Fibroblast of pulmonary artery (primary cell): ENCODE measurements at places on chromosomes 2 and 18.

GRCh38 chr2:19120941-19121750 is 237.3 kb downstream of the OSR1 start:
- DNase-seq = peak; percentile 93

GRCh38 chr2:142545036-142545435 is 332.4 kb upstream of the KYNU start:
- DNase-seq = no peak

- no peak for DNase-seq
Observed at GRCh38 chr2:234099266-234099665, 48.8 kb downstream of the SPP2 start.

DNA sequence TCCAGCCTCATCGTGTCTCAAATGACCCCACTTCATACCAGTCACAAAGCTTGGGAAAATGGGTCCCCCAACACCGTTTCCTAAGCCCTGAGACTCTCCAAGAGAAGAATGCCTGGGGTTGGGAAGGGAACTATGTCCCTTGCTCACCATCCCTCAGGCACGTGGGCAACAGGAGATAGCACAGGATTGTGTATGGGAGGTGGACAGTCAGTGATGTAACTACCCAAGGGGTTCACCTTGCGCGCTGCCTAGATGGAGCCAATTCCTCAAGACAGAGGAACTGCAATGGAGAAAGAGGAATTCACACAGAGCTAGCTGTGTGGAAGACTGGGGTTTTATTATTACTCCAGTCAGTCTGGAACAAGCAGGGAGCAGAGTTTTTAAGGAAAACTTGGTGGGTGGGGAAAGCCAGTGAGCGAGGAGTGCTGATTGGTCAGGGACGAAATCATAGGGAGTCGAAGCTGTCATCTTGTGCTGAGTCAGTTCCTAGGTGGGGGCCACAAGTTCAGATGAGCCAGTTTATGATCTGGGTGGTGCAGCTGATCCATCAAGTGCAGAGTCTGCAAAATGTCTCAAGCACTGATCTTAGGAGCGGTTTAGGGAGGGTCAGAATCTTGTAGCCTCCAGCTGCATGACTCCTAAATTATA is 13.8 kb upstream of the CXCR1 start:
- DNase-seq = no peak

DNA sequence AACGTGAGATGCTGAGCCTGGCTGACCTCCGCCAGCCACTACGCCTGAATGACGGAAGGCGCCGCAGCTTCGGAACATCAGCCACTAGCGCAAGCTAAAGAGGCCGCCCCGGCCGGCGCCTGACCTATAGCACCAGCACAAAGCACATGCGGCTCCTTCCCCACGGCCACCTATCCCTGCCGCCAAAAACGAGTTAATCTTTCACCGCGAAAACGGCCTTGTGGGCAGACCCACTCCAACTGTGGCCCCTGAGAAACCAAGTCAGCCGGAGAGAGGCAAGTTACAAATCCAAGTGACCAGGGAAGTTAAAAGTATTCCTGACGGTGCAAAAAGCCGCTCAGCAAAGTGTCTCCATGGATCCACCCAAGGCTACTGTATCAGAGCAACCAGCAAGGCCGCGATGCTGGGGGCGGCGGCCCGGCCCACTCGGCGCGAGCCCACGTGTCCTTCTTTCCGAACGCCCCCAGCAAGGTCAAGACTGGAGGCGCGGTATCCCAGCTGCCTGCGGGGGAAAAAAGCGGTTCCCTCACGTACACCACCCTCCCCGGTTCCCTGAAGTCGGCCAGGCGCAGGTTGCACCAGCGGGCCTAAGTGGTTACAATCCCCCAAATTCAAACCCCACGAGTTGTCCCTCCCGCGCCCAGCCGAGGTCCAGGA is 575 bp downstream of the HSPD1 start:
- DNase-seq = peak; percentile 51

DNA sequence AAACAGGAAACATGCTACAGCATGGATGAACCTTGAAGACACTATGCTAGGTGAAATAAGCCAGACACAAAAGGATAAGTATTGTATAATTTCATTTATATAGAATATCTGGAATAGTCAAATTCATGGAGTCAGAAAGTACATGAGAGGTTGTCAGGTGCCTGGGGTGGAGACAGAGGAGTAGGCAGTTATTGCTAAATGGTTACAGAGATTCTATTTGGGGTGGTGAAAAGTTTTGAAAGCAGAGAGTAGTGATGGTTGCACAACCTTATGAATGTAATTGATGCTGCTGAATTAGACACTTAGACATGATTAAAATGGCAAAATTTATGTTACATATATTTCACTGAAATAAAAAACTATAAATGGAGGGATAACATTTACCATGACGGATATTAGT is 197.4 kb downstream of the VAPA start:
- DNase-seq = no peak

DNA sequence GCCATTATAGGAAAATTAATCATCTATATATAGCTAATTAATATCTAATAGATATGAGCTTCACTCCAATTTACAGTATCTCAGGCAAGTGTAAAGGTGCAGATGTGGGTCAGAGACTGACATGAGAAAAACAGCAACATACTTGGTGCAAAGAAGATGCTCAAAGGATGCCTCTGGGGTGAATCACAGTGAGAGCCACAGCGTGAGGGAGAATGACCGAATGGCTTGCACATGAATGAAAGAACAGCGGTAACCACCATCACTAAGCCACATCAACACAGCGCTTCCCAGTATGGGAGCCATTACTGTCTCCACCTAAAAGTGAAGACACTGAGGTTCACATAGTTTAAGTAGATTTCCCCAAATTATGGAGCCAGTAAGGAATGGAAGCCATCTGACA is 423.4 kb upstream of the ID2 start:
- no peak for DNase-seq

DNA sequence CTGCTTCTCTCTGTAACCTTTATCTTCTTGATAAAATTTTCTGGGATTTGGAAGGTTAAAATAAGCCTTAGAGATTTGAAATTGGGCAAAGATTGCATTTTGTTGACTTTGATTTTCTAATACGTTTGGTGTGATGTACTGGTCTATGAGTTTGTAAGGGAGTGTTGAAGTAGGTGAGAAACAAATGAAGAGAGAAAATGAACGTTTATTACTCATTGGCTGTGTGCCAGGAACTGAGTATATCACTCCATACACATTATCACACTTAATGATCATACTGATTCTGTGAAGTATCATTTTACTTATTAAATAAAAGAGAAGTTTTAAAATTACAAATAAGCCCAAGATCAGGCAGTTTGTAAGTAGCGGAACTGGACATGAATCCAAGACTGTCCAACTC is 795.1 kb upstream of the ZEB2 start:
- DNase-seq = no peak

DNA sequence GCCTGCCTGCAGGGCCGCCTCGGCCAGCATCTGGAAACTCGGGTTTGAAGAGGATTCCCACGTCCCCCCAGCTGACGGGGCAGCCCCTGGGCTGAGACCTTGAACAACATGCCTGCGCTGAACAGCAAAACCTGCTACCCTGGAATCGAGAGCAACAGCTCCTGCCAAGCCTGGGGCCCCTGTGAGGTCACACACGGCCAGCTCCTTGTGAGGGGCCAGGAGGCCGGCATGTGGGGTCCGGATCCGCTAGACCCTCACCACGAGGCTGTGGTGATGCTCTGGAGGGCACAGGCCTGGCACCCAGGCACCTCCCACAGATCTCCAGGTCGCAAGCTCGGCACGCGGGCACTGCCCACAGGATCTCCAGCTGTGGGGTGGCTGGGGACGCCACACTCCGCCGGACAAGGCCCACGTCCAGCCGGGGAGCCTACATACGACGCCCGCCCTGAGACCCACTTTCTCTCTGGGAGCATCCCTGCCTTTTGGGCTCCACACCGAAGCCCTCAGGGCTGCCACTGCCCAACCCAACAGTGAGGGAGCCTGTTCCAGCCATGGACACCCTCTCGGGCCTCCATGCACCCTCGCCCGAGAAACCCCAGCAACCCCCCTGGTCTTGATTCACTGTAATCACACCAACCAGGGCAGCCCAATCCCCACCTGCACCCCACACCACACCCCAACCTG is 34.1 kb downstream of the SLC66A2 start:
- DNase-seq = no peak

GRCh38 chr2:32711219-32711618 is 83.4 kb downstream of the TTC27 start:
- DNase-seq = peak; percentile 92

- peak; percentile 32 for DNase-seq
Observed at GRCh38 chr18:7872569-7872968, 305.5 kb downstream of the PTPRM start.

GRCh38 chr2:13650586-13651180 is 933.9 kb downstream of the TRIB2 start:
- DNase-seq = no peak

GRCh38 chr18:10671441-10671840 is 145.6 kb downstream of the NAPG start:
- no peak for DNase-seq

DNA sequence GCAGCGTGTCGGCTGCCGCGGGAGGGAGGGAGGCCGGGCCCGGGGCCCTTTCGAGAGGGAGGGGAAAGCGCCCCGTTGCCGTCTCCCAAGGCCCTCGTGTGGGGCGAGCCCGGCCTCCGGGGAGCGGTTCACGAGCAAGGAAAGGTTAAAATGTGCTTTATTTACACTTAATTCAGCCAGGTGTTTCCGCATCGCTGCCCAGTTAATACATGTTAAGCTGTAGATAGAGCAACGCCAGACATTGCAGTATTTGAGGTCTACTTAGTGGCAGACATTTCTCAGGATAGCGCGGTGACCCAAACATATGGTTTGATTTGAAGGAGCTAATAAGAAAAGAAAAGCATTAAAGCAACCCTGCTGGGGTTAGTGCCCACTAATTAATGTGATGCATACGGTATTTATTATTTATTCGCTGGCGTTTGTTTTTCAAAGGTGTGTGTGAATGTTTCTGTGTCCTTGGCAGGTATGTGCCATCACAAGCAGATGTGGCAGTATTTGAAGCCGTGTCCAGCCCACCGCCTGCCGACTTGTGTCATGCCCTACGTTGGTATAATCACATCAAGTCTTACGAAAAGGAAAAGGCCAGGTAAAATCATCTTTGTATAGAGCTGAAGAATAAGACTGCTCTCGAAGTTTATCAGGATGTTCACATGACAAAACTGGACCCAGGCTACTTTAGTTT is 571 bp downstream of the EEF1B2 start:
- DNase-seq = no peak

DNA sequence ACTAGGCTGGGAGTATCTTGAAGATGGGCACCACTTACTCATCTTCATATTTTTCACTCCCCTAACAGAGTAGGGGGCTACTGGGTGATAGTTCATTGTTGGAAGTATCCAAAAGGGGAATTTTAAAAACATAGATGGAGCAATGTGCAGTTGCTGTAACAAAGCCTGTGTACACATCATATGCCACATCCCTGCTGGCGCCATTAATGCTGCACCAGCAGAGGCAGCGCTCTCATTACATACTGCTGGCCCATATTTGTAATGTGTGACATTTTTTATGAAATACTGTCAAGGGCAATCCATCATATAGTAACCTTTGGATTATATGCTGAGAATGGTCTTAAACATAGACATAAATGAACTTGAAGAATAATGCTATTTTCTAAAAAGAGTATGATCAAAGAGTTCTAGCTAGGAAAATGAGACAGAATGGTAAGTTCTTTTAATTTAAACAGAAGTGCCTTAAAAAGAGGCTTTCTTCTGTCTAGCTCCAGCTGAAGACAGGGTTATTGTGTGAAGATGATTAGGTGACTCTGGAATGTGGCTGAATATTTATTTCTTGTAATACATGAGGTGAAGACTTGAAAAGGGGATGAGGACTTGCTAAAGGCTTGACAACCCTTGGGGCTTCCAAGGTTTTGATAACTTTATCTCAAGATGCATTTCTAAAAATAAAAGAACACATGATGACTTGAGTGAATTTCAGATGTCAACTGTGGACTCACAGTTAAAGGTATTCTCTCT is 2.4 kb upstream of the TMEM178A start:
- DNase-seq = no peak

- no peak for DNase-seq
Observed at GRCh38 chr2:219245899-219246230, 586 bp downstream of the STK16 start.

GRCh38 chr2:240846873-240847595 is 21.6 kb upstream of the AGXT start:
- no peak for DNase-seq

- DNase-seq = no peak
Observed at GRCh38 chr2:154694881-154695280, 3.6 kb upstream of the KCNJ3 start.

DNA sequence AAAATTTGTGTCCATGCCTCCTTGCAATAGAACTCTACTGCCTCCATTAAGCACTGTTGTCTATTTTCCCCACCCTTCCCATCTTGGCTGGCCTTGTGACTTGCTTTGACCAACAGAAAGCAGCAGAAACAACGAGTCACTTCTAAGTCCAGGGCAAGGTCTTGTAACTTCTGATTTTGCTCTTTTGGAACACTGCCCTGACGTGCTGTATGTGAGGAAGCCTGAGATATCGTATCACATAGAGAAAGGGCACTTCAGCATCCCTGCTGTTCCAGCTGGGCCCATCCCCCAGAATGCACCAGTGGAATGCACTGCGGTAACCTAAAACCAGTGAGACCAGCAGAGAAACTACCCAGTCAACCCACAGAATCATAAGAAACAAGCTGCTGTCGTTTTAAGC is 28.1 kb downstream of the NCKAP1 start:
- DNase-seq = peak; percentile 61

DNA sequence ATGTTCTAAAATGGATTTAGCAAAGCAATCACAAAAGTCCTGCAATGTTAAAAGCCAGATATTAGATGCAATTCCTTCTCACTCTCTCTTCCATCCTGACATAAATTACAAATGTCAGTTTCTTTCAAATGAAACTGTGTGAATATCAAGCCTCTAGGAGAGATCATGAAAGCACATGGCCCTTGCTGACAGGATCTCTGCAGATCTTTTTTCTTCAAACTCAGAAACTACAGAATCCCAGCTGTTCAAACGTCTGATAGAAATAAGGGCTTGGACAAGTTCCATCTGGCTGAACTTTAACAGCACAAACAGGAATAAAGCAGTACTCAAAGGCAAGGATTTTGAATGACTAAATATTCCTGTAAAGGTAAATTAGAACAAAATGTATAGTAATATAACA is 47.6 kb downstream of the PDE1A start:
- DNase-seq = peak; percentile 84

DNA sequence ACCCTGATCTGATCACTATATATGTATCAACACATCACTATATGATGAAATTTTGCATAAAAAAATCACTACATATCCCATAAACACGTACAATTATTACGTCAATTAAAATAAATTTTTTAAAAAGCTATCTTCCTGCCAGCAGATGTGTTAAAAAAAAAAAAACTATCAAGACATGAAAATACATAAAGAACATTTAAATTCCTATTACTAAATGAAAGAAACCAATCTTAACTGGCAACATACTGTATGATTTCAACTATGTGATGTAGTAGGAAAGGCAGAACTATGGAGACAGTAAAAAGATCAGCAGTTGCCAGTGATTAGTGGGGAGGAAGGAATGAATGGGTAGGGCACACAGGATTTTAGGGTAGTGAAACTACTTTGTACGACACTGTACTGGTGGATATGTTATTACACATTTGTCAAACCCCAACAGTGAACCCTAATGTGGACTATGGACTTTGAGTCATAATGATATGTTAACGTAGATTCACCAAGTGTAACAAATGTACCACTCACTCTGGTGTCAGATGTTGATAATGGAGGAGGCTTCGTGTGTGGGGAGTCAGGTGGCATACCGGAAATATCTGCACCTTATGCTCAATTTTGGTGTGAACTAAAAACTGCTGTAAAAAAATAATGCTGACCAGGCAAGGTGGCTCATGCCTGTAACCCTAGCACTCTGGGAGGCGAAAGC is 27.4 kb downstream of the USP34 start:
- no peak for DNase-seq

- DNase-seq = no peak
Observed at GRCh38 chr2:225768741-225769140, 369.2 kb downstream of the NYAP2 start.
